ENCODE measurements at places on chromosomes 2 and 18.
A peak's percentile ranks its signal among the peaks of the same experiment; 100 is the strongest.

DNA sequence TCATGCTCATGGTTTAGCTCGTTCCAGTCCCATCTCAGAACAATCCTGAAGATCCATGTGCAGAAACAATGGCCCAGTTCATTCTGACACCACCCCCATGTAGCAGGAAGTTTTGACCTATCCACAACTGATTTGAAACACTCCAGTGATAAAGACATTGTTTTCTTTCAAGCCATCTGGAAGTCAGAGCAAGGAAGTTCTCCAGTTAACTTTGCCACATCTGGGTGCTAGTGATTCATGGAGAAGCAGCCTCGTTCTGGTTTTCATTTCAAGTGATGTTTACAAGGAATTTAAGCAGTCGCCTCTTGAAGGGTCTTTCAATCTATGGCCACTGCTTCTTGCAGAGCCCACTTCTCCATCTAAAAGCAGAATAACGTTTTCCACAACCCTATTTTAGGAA, 36.6 kb upstream of the TWIST2 start:
- DNase-seq, result no peak

DNA sequence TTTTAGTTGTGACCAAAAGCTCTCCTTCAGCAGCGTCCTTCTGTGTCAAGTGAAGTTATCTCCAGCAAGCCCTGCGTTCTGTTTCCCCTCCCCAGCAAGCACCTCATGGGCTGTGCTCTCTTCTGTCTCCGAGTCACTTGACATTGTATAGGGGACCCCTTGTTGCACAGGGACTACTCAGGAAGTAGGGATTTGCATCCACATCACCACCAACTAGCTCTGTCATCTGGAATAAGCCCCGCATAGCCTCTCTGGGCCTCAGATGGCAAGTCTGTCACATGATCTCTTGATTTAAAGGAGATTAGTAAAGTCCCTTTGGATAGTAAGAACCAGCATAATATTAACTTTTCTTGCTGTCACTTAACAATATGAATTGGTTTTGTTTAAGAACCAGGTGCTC, 32.0 kb upstream of the STPG4 start:
- DNase-seq, result no peak

DNA sequence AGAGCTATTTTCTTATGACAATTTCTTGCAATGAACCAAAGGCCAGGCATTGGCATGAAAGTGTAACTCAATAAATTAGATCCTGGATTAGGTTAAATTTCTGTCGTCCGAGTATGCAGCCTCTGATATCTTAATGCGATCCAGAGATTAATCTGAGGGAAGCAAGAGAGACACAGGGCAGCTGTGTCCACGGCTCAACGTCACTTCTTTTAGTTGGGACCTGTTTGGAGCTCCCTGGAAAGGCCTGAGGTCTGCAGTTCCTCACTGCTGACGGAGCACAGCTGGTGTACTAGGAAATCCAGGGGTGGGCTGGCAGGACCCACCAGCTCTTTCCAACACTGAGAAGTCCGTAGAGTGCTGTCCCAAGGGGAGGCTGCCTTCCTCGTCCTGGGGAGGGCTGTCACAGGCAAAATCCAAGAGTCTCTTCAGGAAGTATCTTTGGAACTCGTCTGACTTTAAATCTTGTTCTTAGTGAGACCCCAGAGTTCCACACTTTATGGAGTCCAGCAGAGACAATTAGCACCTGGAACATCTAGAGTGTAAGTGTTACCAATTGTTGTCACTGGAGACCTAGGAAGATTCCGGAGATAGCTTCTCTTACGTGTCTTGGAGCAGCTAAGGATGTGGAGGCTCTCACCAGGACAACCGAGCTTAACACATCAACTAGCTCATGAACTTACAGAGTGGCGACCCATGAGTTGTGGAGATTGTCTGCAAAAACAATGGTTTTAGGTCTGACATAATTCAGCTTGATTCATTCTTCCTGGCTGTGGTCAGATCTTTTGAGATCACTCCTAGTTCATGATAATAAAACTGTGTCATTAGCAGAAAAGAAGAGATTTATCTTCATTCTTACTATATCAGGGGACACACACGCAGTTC, 173.7 kb downstream of the ACKR3 start:
- DNase-seq, result no peak

GRCh38 chr2:1741851-1742250, 2.5 kb downstream of the PXDN start:
- DNase-seq, result no peak

GRCh38 chr18:74256190-74256589, 35.6 kb downstream of the CYB5A start:
- DNase-seq, result no peak

DNA sequence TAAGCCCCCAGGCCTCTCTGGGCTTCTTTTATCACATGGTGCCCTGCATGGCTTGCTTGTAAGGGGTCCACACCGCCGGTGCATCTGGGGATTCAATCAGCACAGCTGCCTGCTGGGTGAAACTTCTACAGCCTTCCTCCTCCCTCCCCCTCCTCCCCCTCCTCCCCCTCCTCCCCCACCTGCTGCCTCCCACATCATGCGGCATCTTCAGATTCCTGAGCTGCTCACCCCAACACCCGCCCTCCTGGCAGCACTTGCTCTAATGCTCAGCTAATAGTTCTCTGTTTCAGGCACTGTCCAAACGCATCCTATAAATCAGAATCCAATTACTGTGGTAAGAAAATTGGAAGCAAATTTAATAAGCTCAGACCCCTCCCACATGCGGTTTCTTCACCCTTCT, 150.7 kb downstream of the GALNT14 start:
- no peak for DNase-seq

GRCh38 chr2:143029141-143029540, 100.1 kb upstream of the ARHGAP15 start:
- DNase-seq, result no peak

DNA sequence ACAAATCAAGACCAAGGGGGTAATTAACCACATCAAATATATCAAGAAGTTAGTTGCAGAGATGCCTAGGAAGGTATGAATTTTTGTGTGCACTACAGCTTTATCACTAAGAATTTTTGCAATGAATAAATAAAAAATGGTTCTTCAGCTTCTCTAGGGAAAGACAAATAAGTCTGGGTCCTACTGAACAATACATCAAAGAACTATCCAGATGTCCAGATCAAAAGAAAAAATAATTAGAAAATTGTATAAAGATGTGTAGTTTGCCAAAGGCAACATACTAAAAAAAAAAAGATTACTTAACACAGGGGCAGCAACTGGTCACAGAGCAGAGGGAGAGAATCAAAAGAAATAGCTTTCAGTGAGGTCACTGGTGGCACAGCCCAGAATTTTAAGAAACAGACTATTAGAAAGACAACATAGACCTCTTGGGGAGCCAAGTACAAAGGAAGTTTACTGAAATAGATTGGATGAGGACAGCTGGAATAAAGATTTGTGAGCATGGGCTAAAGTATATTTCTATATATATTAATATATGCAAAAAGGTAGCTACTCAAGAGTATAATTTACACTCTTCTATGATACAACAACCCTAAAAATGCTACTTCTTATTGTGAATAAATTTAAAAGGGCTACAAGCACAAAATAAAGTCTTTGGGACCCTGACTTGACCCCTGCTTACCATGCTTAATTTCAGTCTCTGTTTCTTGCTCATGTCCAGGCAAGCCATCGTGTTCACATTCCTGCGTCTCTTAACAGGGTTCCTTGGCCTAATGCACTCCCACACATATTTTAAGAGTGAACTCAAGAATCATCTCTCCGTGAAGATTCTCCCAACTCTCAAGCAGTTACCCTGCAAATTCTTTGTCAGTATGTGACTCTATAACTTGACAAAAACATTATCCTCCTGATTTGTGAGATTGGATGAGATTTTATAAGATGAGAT, 99.0 kb upstream of the GRB14 start:
- no peak for DNase-seq

GRCh38 chr2:64325477-64325851, 128.5 kb upstream of the LGALSL start:
- no peak for DNase-seq

- DNase-seq, result no peak
Measured at GRCh38 chr2:232447091-232447620, 8.8 kb upstream of the ALPI start.

- no peak for DNase-seq
Measured at GRCh38 chr18:50042611-50043010, 152.3 kb downstream of the MYO5B start.

- DNase-seq, result no peak
Measured at GRCh38 chr2:217691920-217692666, 310.7 kb downstream of the TNS1 start.

- DNase-seq, result peak; percentile 88
Measured at GRCh38 chr2:219176818-219177551, at the start of gene CNPPD1. Gene CNPPD1, minus strand, starts transcription at chr2:219176925. Its CDS starts 97 bp downstream, at chr2:219176828.

GRCh38 chr18:361941-362310, 94.1 kb upstream of the THOC1 start:
- DNase-seq, result no peak

GRCh38 chr2:62426154-62426912, 79.7 kb downstream of the TMEM17 start:
- DNase-seq, result no peak

- DNase-seq, result no peak
Measured at GRCh38 chr2:62156861-62157496, 38.9 kb upstream of the B3GNT2 start.

- DNase-seq, result no peak
Measured at GRCh38 chr2:26430826-26431225, 29.1 kb downstream of the DRC1 start.

DNA sequence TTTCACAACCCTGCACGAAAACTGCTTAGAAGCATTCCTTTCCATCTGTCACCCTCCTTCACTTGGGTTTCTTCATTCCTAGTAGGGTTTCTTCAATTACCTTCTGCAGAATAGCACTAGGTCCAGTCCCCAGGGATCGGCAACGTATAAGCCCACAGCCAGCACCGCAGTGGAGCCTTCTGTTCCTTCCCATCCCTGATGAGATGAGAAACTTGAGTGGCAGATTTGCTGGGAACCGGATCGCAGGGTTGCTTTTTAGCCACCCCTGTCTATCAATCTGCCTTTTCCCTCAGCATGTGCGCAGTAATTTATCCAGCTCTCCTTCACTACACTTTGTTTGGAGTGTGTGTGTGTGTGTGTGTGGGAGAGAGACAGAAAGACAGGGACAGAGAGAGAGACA, 94.2 kb downstream of the CD8B2 start:
- no peak for DNase-seq

- DNase-seq, result no peak
Measured at GRCh38 chr18:8952769-8953760, 149.4 kb upstream of the NDUFV2 start.

DNA sequence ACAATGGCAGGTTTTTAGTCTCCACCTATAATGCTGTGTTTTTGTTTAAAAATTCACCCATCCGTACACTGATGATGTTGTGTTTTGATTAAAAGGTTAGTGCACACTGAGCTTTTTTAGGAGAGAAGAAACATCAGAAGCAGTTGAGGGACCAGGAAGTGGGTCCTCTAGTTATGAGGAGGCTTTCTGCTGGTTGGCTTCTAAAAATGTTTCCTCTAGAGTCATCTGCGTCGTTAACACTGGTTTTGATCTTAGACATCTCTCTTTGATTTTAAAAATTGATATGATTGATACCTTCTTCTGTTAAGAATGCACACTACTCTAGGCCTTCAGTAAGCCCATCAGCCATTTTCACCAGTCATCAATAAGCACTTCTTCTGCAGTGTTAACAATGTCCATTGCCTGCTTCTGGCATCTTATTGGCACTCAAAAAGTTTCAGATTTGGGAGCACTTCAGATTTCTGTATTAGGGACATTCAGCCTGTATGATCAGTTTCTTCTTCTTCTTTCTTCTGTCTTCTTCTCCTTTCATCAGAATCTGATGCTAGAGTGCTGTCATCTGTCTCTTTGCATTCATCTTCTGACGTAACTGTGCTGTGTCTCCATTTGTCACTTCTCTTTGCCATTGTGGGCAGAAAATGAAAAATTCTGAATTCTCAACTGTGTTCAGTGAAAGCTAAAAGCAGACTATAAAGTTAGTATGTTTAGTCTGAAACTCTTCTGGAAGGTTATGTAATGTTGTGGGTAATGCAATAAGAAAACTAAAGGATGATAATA, 56.3 kb downstream of the PHLPP1 start:
- DNase-seq, result no peak

GRCh38 chr18:76394780-76395476, 100.1 kb downstream of the ZNF516 start:
- DNase-seq, result no peak

DNA sequence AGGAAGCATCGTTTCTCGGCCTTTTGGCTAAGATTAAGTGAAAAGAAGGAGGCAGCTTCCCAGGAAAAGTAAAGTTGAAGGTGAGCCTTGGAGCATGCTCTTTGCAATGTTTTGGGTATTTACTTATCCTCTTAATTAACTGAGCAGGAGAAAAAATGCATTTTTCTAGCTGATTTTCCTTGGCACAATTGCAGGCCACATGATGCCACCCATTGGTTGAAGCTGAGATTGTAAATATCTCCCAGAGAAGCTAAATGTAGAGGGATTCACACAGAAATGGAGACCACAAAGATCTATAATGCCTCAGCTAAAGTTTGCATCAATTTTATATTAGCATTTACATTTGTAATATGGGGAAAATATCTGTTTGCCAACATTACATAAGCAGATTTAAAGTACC, 294.1 kb downstream of the KCNS3 start:
- no peak for DNase-seq

GRCh38 chr2:166632616-166633015, 138.6 kb upstream of the SCN7A start:
- no peak for DNase-seq

GRCh38 chr2:116922414-116922813, 892.1 kb upstream of the DDX18 start:
- no peak for DNase-seq

DNA sequence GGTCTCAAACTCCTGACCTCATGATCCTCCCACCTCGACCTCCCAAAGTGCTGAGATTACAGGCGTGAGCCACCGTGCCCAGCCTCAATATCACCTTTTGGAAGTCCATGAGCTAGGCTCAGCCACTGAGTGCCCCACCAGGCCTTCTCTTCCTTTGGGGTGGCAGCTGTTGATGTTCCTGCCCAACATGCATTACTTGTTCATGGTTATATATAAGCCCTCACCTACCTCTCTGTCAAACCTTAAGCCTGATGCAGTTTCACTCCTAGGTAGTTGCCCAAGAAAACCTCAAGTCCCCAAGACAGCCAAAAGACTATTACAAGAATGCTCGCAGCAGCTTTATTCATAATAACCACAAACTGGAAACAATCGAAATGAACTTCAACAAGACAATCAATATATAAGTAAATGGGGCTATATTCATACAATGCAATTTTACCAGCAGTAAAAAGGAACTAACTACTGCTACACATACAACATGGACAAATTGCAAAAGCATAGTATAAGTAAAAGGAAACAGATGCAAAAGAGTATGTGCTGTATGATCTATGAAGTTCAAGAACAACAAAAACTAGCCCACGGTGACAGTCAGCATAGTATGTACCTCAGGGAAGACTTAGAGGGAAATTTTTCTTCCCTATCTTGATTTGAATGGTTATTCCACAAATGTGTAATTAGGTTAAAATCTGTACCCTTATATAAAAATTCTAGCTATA, 59.6 kb upstream of the REL start:
- no peak for DNase-seq

GRCh38 chr2:136183097-136183496, 65.1 kb upstream of the CXCR4 start:
- DNase-seq, result no peak

Measured in CD4-positive, alpha-beta T cell (primary cell).